ENCODE measurements at places on chromosomes 1 and 21.
A peak's percentile ranks its signal among the peaks of the same experiment; 100 is the strongest.

DNA sequence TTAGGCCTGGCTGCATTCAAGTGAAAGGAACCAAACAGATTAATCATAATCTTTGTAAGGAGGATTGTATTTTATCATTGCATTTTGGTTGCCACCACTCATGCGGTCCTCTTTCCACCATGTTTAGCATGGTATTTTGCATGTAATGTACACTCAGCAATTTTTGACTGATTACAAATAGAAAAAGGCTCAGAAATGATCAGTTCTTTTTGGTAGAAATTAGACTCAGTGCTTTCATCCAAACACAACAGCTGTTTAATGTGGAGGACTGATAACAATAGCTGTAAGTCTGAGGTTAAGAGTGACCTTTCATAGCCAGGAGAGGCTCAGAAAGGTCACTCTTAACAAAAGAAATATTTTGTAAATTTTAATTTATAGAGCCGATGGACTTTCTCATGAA lies 25.3 kb upstream of the DPH5 start:
- no peak for DNase-seq

DNA sequence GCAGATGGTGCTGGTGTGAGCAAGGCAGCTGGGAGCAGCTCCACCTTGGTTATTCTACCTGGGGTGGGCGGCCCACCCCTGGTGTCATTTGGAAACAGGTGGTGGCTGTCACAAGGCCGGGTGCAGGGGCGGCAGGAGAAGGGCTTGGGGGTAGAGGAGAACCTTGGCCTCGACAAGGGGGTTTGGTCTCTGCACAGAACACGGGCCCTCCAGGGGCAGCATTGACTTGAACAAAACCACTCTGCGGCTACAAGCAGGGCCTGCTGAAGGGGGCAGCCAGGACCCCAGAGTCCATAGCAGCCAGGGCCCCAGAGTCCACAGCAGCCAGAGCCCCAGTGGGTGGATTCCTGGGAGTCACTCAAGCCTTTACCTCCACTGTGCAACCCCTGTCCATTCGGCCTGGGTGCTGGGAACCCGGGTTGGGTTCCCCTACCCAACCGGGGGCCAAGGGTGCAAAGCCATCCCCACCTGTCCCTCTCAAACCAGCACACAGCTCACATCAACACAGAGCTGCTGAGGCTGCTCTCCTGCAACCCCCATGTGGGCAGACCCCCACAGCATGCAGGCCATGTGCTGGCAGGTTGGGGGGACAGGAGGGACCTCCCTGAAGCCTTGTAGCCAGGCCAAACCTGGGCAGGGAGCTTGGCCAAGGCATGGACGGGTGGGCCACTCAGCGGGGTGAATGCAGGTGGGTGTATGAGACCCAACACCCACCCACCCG lies 7.7 kb downstream of the TRIM11 start:
- no peak for DNase-seq

DNA sequence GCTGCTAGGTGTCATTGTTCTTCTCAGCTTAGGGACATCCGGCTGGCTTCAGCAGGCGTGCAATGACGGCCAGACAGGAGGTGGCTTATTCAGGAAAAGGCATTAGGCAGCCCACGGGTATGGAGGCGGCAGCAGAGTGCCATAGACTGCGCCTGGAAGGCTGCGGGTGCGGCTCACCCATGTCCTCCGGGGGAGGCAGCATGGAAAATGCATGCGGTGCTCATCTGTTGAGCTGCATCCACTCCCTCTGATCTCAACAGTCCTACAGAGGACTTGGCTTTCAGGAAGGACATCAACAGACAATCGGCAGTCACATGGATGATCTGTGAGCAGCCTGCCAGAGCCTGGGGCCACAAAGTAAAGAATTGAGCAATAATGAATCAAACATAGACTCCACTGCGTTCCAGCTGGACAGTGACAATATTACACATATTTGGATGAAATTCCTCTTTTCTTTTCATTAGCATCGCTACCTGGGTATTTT lies 42.9 kb downstream of the UMODL1 start:
- no peak for DNase-seq

- no peak for DNase-seq
Observed at GRCh38 chr21:25689226-25689625, 45.5 kb downstream of the ATP5PF start.

DNA sequence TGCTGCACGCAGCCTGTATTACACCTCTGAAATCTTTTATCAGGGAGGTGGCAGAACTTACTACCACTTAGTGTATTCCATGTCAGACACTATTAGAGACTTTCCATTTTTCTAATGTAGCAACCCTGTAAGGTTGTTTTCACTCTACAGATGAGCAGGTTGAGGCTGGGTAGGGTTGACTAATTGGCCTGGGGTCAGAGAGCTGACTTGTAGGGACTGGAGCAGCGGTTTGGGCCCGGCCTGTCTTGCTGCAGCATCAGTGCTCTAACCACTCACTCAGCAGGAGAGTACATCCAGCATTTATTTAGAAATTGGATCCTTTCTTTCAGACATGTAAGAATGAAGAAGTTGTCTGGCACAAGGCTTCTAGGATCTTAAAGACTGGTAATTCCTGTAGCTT lies 25.7 kb upstream of the NBL1 start:
- DNase-seq, result no peak

GRCh38 chr1:30990591-30990990 lies 74.9 kb downstream of the PUM1 start:
- DNase-seq, result no peak

GRCh38 chr1:196567238-196567637 lies 41.0 kb downstream of the KCNT2 start:
- no peak for DNase-seq

- no peak for DNase-seq
Observed at GRCh38 chr1:61639608-61640336, 85.2 kb downstream of the TM2D1 start.

GRCh38 chr1:234139966-234140365 lies 233.3 kb upstream of the COA6 start:
- no peak for DNase-seq

- no peak for DNase-seq
Observed at GRCh38 chr1:34879230-34879629, 19.7 kb upstream of the SMIM12 start.

DNA sequence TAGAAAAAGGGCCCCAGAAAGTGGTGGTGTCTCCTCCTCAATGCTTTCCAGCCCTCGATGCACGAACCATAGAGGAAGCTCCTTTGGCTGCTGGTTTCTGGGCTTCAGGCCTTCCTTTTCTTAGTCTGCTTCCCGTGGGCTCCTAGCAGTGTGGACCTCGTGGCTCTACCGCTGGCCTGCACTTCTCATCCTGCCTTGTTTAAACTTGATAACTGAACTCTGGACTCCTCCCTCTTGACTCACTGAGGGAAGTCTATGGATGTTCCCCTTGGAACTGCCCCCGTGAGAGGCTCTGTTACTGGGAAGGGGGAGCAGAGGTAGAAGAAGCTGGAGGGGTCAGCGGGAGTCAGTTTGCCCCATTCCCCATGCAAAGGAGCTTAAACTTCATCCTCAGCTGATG lies 75.3 kb upstream of the WDR26 start:
- no peak for DNase-seq

GRCh38 chr21:16713331-16714117 lies 799.3 kb upstream of the CXADR start:
- no peak for DNase-seq

GRCh38 chr1:154568157-154568815 lies 708 bp downstream of the CHRNB2 start:
- DNase-seq, result no peak

GRCh38 chr1:201181726-201182125 lies 8.9 kb upstream of the IGFN1 start:
- no peak for DNase-seq

- DNase-seq, result no peak
Observed at GRCh38 chr21:41955516-41955915, 1.7 kb upstream of the C2CD2 start.

GRCh38 chr1:77473690-77474089 lies 191.9 kb downstream of the AK5 start:
- no peak for DNase-seq

DNA sequence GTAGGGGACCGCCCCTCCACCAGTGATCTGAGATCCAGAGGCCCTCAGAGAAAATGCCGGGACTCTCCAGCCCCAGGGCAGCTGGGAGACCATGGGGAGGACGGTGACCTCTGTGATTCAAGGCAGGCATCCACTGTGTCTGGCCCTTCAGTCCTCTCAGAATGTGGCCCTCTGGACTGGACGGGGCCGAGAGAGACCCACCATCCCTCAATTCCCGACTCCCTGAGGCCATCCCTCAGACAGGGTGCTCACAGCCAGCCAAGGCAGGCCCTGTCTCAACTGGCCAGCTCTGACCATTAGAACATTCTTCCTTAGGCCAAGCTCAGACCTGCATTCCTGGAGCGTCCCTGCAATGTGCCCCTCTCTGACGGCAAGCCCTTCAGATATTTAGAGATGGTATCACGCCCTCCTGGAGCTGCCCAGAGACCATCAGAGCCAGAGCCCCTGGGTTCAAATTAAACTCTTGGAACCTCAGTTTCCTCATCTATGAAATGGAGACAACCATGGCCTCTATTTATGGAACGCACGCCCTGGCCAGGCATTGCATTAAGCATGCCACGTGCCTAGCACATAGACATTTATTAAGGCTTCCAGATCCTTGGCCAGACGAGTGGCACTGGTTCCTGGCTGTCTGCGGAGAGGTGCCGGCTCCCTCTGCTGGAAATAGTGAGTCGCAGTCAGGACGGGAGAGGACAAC lies 9.6 kb upstream of the EPS8L3 start:
- peak; percentile 79 for DNase-seq

DNA sequence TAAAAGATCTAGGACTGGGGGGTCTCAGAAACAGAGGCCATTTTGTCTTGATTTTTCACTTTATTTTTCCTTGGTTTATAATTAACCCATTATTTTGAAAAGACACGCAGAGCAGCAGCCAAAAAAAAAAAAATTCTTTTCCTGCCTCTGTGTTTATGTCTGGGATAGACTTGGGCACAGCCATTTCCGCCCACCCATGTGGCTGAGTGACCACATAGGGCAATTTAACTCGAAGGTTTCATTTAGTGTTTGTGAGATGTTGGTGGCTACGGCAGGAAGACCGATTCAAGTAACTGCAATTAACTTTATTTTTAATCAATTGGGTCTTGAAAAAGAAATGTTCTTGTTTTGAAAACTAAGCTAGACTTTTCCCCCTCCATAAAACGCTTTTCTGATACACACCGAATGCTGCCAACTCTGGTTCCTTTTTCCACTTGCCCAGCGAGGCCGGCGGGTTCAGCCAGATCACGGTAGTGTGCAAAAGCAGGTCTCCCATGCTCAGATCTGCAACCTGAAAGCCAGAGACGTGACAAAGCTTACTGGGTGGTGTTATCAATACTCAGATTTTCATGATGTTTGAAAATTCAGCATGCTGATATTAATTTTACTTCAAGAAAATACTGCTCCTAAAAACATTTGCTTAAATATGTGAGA lies 97.4 kb upstream of the KRTAP19-8 start:
- DNase-seq, result no peak

GRCh38 chr1:8018492-8019228 lies 7.4 kb downstream of the ERRFI1 start:
- no peak for DNase-seq

DNA sequence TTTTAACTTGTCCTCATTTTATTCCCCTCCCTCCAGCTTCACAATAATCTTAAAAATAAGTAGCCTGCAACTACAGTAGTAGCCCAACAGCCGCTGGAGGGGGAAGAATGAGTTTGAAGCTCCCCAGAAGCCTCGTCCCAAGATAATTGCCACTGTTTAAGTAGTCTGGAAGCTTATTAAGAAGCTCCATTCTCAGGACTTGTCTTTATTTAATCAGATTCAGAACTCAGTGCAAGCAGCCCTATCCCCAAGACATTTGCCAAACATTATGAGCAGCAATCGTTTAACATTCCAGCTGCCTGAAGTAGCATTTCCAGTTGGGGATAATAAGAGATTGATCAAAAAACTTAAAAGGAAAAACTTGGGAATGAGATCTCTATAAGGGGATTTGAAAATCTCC lies 106.0 kb downstream of the URB2 start:
- DNase-seq, result no peak

DNA sequence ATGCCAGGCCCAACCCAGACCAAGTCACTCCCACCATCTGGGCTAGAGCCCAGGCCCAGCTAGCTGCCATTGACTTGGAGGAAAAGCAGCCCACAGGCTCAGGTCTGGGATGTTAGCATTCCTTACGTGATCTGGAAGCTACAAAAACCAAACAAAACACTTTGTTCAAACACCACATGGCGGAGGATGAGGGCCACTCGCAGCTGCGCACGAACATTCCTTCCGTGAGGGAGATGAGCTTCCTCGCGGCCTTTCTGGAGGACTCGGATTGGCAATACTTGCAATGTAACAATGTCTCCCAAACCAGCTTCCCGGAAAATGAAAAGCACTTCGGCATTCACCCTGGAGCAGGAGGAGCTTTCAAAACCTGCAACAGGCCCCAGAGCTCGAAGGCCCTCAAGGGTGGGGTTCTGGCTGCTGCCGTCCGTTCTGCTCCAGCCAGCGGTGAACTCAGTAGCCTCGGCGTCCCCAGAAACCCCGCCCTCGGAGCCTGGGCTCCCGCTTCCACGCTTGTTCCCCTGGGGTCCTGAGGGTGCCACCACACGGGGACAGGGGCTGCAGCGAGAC lies 40.5 kb downstream of the COL6A1 start:
- no peak for DNase-seq

DNA sequence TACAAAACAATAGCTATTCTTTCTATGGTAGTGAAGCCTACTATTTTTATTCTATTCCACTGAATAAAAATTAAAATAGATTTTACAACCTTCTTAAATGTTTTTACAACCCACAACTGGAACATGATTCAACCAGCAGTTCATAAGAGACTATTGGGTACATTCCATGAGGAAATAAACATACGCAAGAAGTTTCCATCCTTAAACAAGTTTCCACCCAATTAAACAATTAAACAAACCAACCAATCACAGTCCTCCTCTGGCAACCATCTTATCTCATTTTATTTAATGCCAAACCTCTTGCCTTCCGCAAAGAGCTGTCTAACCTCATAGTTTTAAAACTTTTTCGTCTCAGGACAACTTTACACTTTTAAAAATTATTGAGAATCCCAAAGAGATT lies 239.0 kb downstream of the RGS7 start:
- DNase-seq, result no peak

DNA sequence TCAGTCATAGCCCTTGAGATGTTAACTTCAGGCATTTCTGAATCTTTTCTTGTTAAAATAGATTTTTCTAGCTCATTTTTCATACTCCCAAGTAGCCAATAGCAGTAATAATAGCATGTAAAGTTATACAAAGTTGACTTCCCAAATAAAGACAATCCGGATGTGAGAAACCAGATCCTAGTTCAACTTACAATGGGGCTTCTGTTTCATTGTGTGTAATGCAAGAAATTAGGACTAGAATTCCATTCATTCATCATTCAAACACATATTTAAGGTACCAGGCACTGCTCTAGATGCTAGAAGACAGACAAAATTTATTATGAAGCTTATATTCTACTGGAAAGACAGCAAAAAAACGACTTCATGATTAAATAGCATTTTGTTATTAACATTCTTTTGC lies 240.3 kb downstream of the OLFM3 start:
- no peak for DNase-seq

DNA sequence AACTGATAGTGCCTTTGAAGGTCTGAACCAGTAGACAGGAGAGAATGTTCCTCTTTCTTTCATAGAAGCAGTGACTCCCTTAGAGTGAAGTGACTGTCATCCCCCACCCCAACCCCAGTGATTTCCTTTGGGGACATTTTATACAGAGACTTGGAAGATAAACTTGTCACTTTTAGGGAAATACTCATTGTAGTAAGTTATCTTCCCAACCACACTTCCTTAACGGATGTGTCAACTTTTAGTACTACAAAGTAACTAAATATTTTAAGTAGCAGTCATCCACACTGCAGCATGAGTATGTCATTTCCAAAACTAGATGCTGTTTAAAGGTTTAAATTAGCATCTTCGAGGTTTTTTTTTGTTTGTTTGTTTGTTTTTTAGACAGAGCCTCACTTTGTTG lies 13.7 kb downstream of the LRRC8B start:
- no peak for DNase-seq

Measured in activated CD4-positive, alpha-beta T cell treated with anti-CD3 and anti-CD28 coated beads, Interleukin-2, Interleukin-4, amounts not matched to agents 100 ng/mL and 50 ng/mL, durations not matched to agents 16 hours and 8 hours (primary cell).